ENCODE measurements at places on chromosomes 1 and 21.

- DNase-seq = no peak
These were observed 23.6 kb downstream of the ATP2B4 start for GRCh38 chr1:203649999-203650836.

- peak; percentile 82 for DNase-seq
These were observed 26.4 kb downstream of the PIK3C2B start for GRCh38 chr1:204468206-204468605.

DNA sequence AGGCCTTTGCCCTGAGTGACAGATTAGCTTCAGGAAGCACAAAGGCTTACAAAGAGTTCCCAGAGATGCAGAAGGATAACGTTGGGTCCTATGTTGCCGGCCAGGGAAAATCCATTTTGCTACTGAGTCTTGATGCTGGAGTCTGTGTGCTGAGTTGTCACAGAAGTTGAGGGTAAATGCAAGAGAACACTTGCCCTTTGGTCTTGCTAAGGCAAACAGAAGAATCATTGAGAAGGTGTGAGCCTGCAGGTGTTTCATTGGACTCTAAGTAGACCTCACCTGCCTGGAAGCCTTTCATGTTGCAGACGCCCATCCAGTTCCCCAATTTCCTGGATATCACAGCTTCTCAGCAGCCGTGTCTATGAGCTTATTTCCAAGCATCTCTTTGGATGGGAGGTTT, 105.2 kb downstream of the PCP4 start:
- no peak for DNase-seq

DNA sequence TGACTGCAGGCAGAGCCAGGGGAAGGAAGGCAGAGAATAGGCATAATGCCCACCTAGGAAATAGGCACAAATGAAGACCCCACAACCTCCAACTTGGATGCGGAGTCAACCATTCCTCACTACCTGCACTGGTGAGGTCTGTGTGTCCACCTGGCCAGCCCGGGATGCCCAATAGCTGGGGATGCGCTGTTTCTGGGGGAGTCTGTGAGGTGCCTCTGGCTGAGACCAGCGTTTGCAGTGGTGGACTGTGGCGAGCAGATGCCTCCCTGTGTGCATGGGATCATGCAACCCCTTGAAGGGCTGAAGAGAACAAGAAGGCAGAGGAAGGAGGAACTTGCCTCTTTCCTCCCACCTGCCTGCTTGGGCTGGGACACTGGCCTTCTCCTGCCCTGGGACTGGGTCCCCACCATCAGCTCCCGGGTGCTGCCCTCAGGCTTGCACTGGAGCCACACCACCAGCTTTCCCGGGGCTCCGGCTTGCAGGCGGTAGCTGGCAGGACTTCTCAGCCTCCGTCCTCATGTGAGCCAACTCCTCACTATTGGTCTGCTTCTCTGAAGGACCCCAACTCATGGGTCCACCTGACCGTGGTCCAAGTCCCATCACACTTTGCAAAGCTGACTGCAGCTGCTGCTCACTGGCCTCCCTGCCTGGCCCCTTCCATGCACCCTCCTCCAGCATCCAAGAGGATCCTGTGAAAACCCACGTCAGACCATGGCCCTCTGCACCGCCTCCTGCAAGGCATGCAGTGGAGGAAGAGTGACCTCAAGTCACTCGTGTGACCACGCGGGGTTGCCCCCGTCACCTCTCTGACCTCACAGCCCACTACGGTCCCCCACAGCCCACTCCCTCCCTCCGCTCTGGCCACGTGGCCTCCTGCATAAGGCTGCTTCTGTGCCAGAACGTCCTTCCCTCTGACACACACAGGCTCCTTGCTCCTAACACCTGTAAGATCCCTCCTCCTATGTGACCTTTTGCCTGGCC, 2.7 kb upstream of the PDE9A start:
- DNase-seq = no peak

- peak; percentile 77 for DNase-seq
These were observed 1.5 kb downstream of the PHGDH start for GRCh38 chr1:119713039-119713748.

- no peak for DNase-seq
These were observed 1.7 kb downstream of the TNFSF4 start for GRCh38 chr1:173205146-173206051.

DNA sequence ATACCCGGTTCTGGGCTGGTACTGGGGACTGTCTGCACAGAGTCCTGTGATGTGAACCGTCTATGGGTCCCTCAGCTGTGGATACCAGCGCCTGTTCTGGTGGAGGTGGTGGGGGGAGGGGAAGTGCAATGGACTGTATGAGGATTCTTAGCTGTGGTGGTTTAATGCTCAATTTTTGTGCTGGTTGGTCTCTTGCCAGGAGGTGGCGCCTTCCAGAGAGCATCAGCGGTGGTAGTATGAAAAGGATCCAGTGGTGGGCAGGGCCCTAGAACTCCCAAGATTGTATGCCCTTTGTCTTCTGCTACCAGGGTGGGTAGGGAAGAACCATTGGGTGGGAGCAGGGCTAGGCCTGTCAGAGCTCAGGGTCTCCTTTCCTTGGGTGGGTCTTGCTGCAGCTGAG, 89.4 kb upstream of the B3GALT2 start:
- no peak for DNase-seq

DNA sequence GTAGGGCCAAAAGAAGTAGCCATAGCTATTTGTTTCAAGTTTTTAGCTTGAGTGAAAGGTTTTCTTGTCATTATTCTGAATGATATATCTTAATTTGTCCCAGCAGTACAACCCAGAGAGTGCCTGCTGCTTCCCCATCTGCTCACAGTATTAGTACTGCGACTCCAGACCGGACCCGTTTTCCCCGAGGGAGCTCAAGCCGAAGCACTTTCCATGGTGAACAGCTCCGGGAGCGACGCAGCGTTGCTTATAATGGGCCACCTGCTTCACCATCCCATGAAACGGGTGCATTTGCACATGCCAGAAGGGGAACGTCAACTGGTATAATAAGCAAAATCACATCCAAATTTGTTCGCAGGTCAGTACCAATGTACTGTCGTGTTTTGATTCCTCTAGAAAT, 37.2 kb upstream of the C1orf115 start:
- DNase-seq = no peak

GRCh38 chr1:115545791-115546733, 95.7 kb upstream of the VANGL1 start:
- peak; percentile 3 for DNase-seq

DNA sequence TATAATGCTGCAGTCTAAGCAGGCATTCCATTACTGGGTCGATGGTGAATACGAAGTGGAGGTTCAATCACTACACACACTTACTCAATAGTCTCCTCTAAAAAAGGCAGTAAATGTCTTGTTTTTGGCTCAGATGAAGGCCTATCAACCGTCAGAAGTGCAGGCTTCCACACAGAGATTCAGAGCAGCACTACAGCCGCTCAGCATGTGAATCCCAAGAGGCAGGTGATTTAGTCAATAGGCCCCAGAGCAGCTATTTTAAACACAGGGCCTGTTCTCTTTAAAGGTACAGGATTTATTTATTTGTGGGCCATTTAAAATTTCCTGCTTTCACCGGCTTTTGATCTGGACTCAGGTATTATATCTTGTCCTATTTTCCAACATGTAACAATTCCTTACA, 293.7 kb downstream of the RGS7 start:
- no peak for DNase-seq

GRCh38 chr1:9207715-9208114, 26.9 kb upstream of the H6PD start:
- no peak for DNase-seq

DNA sequence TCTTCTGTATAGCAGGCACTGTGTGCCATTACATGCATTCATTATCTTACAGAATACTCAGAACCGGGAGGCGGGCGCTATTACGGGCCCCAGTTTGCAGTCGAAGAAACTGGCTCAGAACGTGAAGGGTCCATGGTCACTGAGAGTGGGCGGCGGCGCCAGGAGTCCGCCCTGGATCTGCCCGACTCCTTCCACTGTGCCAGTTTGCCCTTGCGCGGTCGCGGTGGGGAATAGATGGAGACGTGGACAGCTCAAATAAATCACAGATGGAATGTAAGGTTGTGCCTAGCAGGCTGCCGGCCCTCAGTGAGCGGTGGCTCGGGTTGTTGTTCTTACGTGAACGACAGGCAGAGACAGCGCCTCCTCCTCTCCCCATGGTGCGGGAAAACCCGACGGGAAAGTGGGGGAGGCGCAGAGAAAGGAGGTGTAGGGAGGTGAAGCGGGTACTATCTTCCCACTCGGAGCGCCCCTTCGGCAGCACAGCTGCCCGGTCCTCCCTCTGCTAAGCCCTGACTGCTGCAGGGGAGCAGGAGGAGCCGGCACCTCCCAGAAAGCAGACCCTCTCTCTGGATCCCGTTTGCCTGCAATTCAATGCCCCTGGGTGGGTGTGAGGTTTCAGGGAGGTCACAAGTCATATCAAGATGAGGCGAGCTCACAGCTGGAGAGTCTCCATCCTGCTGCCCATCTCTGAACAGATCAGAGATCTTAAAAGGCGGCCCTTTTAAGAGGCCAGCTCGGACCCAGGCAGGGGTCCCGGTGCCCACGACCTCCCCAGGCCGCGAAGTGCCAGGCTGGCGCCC, 1.1 kb downstream of the COL9A2 start:
- peak; percentile 80 for DNase-seq

GRCh38 chr1:1537626-1538250, 2.7 kb downstream of the TMEM240 start:
- DNase-seq = no peak

DNA sequence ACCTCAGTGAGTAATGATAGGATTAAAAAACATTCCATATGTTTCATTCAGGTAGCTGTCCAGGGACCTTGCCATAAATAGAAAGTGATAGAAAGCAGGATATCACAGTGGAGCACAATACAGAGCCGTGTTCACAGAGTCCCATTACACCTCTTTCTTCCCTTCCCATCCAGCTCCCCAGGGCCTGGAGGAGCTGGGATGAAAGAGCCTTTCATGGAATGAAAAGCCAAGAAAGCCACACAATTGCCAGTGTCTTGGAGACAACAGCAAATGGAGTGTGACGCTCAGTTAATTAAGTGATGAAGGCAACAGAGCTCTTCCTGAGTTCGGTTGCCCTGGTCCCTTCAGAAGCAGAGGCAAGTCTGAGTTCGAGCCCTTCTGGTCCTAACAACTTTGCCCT, 387.3 kb upstream of the PLXNA2 start:
- no peak for DNase-seq

GRCh38 chr1:163471779-163472650, 150.3 kb downstream of the NUF2 start:
- no peak for DNase-seq

GRCh38 chr1:30657131-30658013, 66.0 kb downstream of the MATN1 start:
- DNase-seq = no peak
